ENCODE measurements at places on chromosomes 12 and 14.

- DNase-seq = no peak
These were observed 190.0 kb upstream of the BMP4 start for GRCh38 chr14:54146601-54147000.

DNA sequence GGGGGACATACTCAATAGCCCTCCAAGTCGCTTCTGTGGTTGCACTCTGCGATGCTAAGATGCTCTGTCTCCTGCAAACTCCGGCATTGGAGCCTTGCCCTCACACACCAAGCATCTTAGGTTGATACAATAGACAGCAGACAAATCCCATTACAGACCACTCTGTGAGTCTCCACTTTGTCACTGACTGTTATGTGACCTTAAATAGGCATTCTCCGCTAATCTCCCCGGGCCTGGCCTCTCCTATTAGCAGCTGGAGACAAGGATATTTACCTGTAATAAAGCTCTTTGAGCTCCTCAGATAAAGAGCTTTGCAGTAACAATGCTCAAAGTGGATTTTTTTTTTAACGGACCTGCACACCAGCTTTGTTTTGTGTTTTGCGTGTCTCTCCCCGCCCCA, 479.7 kb upstream of the TBX3 start:
- no peak for DNase-seq

DNA sequence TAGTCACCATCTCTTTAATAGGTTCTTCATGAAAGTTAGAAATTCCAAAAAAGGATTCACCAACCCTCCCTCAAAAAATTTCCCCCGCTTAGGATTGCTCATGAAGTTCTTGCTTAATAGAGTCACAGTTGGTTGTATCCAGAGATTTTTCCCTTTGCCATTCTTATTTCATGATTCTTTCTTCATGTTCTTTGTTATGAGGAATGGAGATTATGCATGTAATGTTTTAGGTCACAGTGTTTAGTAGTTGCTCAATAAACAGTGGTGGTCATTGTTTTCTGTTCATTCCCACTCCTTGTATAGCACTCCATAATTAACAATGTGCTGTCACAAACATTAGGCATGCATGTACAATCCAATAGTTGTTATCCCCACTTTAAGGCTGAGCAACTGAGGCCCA, 51.2 kb upstream of the RTRAF start:
- DNase-seq = no peak

DNA sequence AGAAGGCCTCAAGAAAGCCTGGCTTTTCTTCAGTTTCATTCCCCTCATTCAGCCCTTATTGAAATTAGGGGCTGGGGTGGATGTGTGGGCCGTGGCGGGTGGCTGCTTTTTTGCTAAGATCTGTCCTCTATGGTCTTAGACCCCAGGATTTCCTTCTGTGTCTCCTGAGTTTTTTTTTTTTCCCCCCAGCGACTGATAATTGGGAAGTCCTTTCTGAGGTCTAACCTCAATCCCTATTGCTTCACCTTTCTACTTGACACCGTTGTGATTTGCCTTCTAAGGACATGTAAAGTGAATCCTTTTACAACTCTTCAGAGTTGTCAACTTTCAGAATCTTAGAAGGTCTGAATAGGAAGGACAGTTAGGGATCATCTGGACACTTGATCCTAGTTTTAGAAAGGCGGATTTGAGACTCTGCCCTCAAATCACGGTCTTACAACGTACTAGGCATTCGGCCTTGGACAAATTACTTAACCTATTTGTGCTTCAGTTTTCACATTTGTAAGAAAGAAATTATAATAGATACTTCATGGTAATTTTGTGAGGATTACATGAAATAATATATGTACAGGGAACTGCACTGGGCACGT, 4.4 kb downstream of the GPR84 start:
- DNase-seq = no peak

DNA sequence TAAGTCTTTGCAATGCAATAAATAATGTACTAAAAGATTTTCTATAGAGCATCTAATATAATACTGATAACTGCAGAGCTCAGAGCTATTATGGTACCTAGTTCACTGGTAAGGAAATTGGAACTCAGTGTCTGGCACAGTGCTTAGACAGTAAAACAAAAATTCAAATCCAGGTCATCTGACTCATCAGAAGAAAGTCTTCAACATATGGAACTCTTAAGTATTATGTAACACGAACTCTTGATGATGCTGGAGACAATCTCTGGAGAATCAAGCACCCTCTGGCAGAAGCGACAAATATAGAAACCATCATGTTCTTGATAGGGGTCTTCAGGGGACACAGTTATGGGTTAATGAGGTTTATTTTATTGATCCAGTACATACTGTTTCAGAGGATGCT, 37.3 kb upstream of the TRHDE start:
- no peak for DNase-seq

- no peak for DNase-seq
These were observed at the start of gene CLEC1A for GRCh38 chr12:10098791-10099190. Gene CLEC1A (minus strand): TSS chr12:10098985. CDS start chr12:10098922, 63 bp downstream.

GRCh38 chr14:68747393-68747792, 45.5 kb downstream of the ZFP36L1 start:
- no peak for DNase-seq

DNA sequence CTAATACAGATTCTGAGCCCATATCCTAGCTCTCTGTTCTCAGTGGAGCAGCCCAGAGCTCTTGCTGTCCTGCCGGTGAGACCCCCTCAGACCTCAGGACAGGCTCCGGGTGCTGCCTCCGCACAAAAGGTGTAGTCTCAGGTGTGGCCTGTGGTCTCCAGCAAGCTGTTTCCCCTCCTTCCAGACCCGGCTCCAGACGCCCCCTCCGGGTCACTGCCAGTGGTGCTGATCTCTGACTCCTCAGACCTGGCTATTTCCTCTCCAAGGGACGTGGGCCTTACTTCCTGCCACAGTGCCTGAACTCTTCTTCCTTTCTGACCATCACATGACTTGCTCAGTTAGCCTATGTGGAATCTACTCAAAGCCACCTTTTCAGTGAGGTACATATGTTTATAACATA, 337.5 kb downstream of the GLT1D1 start:
- no peak for DNase-seq

GRCh38 chr12:83114966-83115365, 428.3 kb downstream of the TMTC2 start:
- no peak for DNase-seq

DNA sequence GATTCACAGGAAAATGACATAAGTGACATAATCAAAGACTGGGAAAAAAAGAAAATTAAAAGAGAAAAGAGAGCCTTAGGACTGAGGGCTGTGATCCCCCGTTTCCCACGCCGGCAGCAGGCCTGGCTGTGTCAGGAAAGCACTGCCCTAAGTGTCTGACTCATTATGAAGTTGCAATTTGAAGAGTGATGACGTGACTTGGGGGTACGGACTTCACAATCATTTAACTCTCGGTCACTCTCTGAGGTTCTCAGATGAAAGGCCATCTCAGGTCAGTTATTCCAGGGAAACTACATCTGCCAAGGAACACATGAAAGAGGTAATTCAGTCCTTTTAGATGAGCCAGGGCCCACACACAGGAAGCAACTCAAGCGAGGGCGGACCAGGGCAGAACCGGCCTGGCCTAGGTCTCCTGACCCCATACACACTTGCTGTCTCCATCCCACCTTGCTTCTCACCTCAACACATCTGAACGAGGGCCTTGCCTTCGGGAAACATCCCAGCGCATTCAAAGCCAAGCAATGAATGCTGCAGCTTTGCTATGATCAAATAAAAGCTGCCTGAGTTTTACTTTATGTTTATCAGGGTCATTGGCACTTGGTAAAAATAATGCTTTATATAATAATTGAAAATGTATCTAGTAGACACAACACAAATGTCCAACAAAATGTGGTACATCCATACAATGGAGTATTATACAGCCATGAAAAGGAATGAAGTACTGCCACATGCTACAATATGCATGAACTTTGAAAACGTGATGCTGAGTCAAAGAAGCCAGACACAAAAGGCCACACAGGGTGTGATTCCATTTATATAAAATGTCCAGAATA, 2.7 kb downstream of the SSH1 start:
- no peak for DNase-seq

DNA sequence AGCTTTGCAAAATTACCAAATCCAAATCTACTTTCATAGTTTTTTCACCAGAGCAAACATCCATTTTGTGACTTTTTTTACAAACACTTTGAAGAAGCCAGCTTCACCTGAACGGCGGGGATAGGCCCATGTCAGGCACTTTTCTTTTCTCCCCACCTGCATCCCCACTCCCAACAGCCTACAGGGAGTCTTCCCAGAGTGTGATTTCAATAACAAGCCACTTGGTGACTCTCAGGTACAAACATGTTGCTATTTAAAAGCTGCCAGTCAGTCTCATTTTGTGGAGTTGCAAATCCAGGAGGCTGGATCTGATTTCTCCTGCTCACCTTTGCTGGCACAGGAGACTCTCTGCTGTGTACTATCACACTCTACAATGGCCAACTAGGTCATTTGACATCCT, 285.5 kb downstream of the KCNH5 start:
- DNase-seq = no peak
